Lower leg skin (tissue), 4 donors: ENCODE measurements at places on chromosomes 16 and 17.
A peak's percentile ranks its signal among the peaks of the same experiment; 100 is the strongest.

DNA sequence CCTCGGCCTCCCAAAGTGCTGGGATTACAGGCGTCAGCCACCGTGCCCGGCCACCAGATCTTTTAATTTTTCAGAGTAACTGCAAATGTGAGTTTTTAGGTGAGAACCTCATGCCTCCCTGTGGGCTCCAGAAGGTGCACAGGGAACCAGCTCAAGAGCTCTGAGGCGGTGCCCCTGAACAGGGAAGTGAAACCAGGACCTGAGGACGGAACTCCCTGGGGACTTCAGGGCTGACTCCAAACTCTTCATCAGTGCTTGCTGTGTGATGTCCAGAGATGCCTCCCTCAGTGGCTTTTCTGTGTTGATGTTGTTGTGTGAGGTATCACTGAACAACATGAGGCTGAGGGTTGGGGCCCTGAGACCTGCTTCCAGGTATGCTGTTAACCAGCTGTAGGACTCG is 23.8 kb downstream of the SLC12A3 start:
- DNase-seq, result no peak

- no peak for DNase-seq
These were observed 29.6 kb downstream of the XPO6 start for GRCh38 chr16:28182183-28182582.

GRCh38 chr16:89548344-89549006 is 12.0 kb upstream of the RPL13 start:
- DNase-seq, result no peak

GRCh38 chr17:80212511-80212910 is 7.6 kb downstream of the SGSH start:
- no peak for DNase-seq

DNA sequence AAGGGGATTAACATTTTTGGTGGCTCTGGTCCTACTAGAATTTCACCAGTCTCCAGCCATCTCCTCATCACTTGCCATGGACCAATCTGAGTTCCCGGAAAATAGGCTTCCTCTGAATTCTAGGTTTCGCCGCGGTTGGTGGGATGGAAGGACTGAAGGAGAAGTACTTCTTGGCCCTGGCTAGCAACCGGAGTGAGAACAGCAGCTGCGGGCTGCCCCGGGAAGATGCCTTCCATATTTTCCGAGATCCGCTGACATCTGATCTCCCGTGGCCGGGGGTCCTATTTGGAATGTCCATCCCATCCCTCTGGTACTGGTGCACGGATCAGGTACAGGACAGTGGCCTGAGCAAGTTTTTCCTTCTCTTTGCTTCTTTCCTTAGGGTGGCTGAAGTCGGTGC is 45.0 kb downstream of the SLC5A11 start:
- no peak for DNase-seq

DNA sequence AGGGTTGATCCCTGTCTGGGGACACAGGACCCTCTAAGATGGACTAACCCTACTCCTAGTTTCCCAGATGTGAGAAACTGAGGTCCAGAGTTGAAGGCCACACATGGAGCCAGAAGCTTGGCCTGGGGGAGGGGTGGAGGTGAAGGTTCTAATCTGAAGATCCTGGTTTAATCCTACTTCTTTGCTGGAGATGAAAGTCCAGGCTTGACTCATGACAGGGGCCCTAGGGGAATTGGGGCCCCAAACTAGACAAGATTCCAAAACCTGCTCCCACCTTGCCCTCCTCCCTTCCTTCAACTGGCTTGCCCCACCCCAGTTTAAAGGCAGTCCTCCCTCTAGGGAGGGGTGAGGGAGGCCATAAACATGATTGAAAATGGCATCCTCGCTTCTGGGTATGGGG is 21.6 kb downstream of the IGF2BP1 start:
- DNase-seq, result peak; percentile 56

DNA sequence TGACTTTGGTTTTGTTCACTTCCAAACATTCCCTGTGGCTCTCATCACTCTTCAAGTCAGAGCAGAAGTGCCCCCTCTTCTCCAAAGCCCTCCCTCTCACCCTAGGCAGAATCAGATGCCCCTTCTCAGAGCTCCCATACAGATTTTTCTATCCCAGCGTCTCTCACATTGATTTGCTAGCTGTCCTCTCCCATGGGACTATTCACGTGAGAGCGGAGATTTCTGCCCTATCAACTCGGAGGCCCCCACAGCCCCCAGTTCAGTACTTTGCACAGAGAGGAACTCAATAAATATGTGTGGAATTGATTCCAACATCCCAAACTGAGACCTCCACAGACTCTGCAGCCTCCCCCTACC is 182.6 kb downstream of the C16orf78 start:
- DNase-seq, result no peak

- DNase-seq, result peak; percentile 75
These were observed 3.7 kb downstream of the NOL3 start for GRCh38 chr16:67173808-67174705.

DNA sequence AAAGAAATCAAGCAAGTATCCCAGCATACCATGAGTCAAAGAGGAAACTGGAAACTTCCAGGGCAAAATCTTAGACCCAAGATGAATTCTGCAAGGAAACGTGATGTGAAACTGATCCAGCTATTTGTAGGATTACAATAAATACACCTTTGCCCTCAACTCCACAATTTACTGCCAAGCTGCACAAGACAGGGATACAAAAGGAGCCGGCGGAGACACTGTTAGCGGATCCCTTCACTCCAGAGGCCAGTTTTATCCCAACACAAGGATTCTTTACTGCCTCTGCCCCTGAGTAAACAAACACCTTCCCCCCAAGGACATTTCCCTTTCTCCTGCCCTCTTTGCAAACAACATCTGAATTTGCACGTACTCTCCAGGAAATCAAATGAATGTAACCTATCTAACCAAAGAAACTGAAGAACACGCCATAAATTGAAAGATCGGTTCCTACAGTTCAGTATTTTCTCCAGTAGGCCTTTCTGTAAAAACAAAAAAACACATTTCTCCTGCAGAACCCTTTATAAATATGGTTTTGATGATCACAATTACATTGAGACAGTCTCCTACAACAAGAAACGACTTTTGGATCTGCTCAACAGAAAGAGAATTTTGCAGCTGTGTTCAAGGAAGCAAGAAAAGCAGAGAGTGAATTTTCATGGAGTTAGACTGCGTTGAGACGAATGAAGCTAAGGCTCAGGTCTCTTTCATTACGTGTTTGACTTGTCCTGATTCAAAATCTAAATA is 1.4 kb upstream of the CBX2 start:
- DNase-seq, result no peak

GRCh38 chr17:61416540-61417363 is 17.1 kb downstream of the TBX2 start:
- peak; percentile 69 for DNase-seq

DNA sequence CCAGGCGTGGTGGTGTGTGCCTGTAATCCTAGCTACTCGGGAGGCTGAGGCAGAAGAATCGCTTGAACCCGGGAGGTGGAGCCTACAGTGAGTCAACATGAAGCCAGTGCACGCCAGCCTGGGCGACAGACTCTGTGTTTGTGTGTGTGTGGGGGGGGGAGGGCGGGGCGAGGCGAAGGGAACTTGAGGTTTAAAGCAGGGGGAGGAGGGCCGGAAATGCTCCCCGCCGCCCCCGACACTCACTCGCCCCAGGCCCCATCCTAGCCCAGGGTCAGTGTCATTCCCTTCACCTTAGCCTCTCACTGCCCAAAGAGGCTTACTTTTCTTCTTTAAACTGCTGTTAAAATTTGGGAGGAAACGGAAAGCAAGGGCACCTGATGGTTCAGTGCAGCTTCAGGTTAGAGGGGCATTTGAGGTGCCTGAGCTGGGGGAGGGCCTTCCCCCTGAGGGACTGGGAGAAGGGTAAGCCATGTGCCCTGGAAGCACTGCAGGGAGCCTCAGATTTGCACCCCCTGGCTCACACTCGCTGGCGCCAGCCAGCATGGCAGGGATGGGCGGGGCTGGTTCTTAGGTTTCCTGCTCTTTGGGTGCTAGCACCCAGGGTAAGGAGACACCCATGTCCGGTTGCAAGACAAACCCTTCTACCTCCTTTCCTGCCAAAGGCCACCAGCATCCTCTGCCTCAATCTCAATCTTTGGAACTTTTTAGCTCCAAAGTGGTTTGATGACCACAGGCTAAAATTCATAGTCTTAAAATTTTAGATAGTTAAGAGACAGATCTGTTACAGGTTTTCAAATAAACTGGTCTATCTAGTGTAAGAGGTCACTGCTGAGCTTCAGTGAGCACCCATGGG is 2.2 kb upstream of the LIMD2 start:
- DNase-seq, result no peak

DNA sequence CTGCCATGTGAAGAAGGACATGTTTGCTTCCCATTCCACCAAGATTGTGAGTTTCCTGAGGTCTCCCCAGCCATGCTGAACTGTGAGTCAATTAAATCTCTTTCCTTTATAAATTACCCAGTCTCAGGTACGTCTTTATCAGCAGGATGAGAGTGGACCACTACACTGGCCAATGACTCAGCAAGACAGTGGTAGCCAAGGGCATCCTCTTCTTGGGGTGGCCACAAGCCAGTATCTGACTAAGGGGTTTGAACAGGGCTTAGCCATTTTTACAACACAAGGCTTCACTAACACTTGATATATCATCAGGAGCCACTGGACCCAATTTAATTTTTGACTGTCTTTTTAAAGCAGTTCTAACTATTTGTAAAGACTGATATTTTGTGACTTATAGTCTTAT is 21.1 kb upstream of the KRT24 start:
- no peak for DNase-seq

- DNase-seq, result no peak
These were observed 77.8 kb downstream of the RTN4RL1 start for GRCh38 chr17:1947229-1947742.

- peak; percentile 41 for DNase-seq
These were observed 16.1 kb downstream of the CCR7 start for GRCh38 chr17:40548982-40549685.
